ENCODE measurements at places on chromosomes 5 and 9.

GRCh38 chr9:18357321-18357720 lies 116.6 kb upstream of the ADAMTSL1 start:
- no peak for DNase-seq

GRCh38 chr5:165014439-165014838 lies 1509.0 kb downstream of the MAT2B start:
- no peak for DNase-seq

DNA sequence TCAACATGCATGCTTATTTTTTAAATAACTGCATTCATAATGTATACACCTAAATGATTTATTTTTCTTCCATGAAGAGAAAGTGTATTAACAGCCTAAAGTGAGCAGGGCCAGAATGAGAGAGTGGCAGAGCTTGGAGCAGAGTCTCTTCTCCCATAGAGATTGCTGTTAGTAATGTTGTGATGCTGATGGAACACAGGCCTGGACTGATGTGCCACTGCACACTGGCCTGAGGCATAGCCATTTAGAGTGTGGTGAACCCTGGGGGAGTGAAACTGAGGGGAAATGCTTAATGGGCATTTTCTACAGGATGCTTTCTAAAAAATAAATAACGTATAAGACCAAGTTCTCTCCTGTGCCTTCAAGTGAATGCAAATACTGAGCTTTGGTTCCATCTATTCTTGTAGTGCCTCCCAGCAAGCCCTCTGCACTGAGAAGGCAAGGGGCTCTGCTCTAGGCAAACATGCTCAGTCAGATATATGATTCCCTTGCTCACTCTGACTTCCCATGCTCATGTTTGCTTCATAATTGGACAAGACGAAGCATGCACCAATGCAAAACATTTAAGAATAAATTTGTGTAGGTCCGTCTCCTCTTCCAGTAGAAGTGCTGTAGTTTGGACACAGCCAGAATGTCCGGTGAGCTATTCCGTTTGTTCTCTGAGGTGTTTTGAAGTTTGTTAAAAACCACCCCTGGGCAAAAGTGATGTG lies 185.7 kb downstream of the PBX3 start:
- DNase-seq = no peak

GRCh38 chr9:130022566-130023143 lies 20.3 kb downstream of the FNBP1 start:
- no peak for DNase-seq

- no peak for DNase-seq
These were observed 83.7 kb downstream of the TRPM6 start for GRCh38 chr9:74804018-74804385.

DNA sequence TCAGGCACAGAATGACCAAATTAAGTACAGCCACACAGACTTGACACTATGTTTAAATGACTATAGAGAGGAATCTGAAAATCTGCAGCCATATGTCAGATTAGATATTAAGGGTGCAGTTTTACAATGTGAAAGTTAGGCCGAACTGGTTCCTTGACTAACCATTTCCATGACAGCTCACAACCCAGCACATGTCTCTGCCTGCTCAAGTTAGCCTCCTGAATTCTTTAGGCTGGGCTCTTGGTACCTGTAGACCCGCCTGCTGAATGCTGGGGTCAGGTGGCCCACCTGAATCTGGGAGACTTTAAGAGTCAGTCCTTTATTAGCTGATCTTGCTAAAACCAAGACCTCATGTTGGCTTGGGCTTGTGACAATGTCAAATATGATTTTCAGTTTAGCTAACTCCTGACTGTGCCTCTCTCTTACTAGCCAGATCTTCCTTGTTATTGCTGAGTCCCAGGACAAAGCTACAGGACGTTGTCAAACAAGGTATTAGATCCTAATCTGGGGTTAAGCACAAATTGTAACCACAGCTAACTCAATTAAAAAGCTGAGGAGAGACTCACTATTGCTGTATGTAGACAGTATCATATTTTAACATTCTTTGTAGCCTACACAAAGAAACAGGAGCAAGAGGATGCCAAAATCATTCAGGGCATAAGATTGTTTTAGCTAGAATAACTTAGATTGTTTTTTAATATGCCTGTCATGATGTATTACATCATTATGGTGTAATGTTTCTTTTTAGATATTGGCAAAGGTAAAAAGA lies 490.9 kb downstream of the SEMA5A start:
- DNase-seq = no peak

GRCh38 chr5:138303372-138303771 lies 28.2 kb downstream of the CDC25C start:
- DNase-seq = no peak

DNA sequence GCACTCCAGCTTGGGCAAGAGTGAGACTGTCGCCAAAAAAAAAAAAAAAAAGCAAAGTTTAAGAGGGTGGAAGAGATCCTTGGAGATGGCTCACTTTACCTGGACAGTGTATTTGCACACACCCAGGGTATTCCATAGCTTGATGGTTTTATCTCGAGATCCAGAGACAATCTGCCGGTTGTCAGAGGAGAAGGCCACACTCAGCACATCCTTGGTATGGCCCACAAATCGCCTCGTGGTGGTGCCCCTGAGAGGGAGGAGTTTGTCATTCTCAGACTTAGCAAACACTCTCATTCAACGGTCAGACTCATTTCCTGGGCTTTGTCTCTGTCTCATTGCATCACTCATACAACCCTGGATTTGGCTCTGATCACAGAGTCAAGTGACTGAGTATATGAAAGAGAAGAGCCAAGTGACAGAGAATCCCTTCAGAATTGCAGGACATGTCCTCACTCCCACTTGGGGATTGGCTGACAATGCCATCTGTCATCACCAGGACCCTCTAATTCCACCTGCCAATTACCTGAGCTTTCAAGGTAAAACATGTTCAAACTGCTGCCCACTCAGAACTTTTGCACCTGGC lies 2.2 kb downstream of the RACK1 start:
- no peak for DNase-seq

DNA sequence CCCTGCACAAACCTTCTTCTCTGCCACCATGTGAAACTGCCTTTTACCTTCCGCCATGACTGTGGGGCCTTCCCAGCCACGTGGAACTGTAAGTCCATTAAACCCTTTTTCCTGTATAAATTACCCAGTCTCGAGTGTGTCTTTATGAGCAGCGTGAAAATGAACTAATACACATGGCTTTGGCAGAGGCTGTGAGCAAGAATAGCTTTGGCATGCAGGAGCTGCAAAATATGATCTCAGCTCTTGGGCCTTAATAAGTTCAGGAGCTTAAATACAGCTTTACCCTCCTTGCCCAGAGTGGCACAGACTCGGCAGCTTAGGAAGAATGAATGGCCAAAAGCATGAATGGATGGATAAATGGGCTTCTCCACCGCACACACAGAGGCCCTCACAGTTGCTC lies 15.7 kb upstream of the SLC36A1 start:
- no peak for DNase-seq

- no peak for DNase-seq
These were observed 928 bp downstream of the MCTP1 start for GRCh38 chr5:95283761-95284571.

DNA sequence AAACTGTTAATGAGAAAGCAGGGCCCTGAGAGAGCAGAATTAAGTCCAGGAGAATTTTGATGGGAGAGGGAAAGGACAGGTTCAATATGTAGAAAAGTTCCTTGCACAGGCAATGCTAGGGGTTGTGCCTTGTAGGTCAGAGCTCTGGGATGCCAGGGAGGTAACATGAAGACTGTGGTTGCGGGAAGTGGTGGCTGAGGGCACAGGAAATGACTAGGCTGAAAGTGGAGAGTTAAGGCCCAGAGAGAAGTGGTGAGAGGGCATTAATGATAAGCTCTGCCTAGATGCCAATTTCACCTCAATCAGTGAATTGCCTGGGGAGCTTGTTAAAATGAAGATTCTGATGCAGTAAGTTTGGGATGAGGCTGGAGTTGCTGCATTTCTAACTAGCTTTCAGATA lies 31.5 kb upstream of the PPP3R2 start:
- no peak for DNase-seq

GRCh38 chr9:101739311-101739710 lies 864 bp upstream of the GRIN3A start:
- no peak for DNase-seq
